ENCODE measurements at places on chromosomes 7 and 10.

DNA sequence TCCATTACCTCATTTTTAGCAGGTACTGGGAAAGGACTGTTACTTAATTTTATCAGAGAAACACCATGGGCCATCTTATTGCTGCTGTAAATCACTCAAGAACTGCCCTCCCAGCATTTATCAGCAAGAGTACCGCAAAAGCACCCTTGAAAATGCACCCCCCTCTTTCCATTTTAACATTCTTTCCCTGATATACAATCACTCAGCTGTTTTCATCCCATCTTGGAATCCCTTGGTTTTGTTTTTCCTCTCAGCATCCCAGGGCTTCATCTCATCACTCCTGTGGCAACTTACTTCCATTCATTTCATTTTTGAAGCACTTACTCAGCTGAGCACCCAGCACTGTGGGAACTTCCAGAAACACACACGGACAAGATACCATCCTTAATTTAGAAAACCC is 36.5 kb downstream of the RAPGEF5 start:
- DNase-seq = no peak

- DNase-seq = no peak
Measured at GRCh38 chr7:69166979-69167516, 431.2 kb upstream of the AUTS2 start.

DNA sequence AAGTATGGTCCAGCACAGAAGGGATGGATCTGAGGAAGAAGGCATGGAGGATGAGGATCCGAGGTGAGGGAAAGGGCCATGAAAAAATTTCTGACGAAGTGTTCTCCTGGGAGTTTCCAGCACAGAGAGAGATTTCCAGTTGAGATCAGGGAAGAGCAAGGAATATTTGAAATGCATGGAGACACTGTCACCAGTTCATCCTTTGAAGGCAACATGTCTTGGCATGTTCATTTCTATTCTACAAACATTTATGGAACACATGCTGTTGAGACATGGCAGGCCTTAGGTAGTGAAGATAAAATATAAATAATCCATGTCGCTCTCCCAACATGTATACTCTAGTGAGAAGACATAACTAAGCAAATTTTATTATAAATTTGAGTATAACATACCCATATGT is 234.0 kb upstream of the TCF7L2 start:
- DNase-seq = no peak

DNA sequence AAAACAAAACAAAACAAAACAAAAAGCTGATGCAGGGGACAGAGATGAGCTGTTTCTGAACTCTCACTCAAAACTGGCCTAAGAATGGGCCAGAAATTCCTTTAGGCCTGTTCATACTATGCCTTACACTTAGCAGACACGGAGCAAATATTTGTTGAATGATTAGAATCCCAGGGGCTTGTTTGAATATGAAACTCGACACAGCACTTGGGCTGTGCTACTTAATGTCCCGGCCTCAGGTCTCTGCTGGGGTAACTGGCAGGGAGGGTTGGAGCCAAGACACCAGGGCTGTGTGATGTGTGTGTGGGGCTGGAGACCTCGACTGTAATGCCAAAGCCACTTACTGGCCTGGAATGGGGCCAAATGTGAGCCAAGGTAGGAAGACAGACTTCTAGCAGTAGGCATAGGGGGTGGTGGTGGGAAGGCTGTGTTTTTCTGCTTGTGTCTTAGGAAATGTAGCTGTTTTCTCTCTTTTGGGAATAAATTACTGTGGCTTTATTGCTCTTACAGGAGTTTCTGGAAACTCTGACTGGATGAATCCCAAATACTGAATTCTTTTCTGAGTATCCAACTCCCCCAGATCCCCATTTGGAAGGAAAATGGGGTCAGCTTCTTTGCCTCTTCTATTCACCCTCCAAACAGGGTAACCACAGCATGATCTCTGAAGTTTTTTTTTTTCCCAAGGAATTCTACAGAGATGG is 66.7 kb downstream of the EMX2 start:
- no peak for DNase-seq

DNA sequence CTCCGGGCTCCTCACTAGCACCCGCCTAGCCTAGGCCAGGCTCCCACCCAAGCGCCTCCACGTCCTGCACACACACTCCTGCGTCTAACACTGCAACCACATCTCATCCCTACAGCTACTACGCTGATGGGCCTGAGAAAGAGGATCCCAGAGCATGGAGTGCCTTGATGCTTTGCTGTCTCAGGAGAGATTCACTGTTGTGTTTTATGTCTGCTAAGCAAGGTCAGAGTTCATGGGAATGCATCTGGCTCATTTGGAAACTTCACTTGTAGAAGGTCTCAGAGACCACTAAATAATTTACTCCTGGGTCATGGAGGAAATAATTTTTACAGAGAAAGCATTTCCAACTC is 88.7 kb downstream of the SLIT1 start:
- no peak for DNase-seq

DNA sequence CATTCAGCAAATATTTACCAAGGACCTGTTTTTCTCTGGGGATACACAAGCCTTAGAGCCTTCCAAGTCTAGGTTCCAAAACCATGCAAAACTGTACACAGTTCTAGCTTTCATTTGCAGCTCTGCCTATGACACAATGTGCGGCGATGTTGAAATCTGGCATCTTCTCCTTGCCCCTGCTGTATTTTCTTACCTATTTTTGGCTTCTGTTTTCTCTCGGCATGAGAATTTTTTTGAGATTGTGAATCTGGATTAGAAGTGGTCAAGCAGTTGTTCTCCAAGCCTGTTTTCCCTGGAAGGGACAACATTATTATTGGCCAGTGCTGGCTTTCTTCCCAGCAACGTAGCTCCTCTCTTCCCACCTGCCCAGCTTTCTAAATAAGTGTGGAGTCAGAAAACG is 176.3 kb downstream of the CREB5 start:
- DNase-seq = no peak

DNA sequence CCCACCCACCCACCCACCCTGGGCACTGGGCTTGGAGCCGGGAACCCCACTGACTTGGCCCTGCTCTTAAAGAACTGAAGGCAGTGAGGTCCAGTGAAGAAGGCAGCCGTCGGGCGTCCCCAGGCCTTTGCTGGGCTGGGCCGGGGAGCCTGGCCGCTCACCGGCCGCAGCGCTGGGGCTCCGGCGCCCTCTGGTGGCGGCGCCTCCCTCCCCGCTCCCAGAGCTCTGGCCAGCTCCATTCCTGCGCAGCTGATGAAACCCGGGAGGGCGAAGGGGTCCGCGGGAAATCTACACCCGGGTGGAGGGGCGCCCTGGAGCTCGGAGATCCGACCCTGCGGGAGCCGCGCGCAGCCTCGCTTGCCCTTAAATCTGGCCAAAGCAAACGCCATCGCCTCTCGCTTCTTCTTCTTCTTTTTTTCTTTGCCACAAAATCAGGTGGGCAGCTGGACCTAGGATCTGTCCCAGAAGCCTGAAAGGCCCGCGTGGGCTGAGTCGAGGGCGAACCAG is 1.7 kb upstream of the CXCL12 start:
- no peak for DNase-seq

GRCh38 chr7:70595755-70596597 is 536.0 kb upstream of the GALNT17 start:
- no peak for DNase-seq

DNA sequence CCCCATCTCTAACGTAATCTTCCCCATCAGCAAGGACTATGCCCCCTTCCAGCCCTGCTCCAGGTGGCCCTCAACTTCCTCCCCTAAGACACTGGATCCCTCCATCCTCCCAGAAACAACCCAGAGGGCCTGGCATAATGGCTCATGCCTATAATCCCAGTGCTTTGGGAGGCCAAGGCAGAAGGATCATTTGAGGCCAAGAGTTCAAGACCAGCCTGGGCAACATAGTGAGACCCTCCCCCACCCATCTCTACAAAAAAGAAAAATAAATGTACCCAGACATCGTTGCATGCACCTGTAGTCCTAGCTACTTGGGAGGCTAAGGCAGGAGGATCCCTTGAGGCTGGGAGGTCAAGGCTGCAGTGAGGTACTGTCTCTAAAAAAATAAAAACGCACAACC is 42.6 kb downstream of the TMEM130 start:
- DNase-seq = no peak

GRCh38 chr7:112233048-112233697 is 26.7 kb downstream of the ZNF277 start:
- DNase-seq = no peak

GRCh38 chr7:48087349-48087748 is 1.7 kb upstream of the UPP1 start:
- no peak for DNase-seq

GRCh38 chr10:125531465-125531864 is 151.5 kb downstream of the TEX36 start:
- no peak for DNase-seq

DNA sequence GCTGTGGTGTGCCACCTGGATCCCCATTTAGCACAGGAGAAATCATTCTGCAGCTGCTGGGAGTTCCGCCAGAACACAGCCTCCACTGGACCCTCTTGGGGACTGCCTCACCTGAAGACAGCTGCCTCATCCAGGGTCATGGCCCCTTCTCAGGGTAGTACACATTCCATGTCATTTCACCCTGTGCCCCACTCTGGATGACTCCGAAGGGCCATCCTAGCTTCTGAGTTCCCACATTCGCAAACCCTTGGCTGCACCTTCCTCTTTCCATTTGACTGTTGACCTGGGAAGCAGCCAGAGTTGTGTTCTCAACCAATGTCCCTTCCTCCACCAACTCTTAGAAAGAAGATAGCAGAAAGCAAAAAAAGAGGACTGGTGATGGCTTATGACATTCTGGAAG is 125.6 kb upstream of the TBX20 start:
- DNase-seq = no peak

- DNase-seq = no peak
Measured at GRCh38 chr10:19961076-19962053, 145.1 kb downstream of the PLXDC2 start.

DNA sequence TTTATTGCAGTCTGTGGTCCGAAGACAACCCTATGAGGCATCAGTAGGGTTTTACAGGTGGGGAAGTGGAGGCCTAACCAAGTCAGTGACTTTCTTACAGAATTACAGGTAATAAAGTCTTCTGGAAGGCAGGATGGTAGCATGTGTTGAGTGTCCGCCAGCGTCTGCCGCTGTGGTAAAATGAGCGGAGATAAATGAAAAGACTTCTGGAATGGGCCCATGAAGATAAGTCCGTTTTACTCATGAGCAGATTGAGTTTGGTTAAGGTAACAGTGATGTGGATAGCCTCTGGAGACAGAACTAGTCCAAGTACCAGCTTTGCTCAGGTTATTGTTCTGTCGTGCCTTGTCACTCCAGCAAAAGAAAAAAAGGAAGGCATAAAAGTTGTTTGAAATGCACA is 966 bp downstream of the FBH1 start:
- DNase-seq = no peak

DNA sequence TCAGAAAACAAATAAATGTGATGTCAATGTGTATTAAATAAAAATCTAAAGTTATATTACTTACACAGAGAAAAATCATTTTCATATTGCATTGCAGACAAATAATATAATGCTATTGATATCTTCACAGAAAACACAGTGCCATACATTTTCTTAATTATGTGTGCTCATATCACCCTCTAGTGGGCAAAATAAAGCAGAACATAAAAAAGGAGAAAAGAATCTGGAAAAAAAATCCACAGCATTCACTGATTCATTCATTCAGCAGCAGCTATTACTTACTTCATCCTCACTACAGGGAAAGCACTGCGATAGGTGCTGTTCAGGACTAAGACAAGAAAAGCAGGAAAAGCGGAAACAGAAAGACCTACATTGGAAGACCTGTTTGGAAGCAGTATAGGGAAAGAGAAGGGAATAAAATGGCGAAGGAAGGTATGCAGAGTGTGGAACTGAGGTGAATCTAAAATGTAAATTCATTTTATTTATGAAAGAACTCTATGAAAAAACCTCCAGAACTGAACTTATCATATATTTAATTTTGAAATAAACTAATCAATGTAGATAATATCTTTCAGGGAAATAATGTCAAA is 73.2 kb downstream of the POT1 start:
- no peak for DNase-seq

DNA sequence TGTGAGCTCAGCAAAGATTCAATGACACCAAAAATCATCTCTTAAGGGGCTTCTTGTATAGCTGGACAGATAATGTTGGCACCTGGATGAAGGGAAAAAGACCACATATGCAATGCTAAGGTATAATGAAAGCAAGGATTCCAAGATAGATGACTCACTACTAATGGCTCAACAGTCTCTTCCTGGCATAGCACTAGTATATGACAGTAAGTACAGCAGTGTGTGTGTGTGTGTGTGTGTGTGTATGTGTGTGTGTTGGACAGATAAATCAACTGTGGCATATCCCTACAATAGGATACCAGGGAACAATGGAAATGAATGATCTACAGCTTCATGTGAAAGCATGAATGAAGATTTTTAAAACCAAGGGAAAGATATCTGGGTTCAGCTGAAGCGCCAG is 257.1 kb downstream of the SFMBT2 start:
- DNase-seq = no peak

DNA sequence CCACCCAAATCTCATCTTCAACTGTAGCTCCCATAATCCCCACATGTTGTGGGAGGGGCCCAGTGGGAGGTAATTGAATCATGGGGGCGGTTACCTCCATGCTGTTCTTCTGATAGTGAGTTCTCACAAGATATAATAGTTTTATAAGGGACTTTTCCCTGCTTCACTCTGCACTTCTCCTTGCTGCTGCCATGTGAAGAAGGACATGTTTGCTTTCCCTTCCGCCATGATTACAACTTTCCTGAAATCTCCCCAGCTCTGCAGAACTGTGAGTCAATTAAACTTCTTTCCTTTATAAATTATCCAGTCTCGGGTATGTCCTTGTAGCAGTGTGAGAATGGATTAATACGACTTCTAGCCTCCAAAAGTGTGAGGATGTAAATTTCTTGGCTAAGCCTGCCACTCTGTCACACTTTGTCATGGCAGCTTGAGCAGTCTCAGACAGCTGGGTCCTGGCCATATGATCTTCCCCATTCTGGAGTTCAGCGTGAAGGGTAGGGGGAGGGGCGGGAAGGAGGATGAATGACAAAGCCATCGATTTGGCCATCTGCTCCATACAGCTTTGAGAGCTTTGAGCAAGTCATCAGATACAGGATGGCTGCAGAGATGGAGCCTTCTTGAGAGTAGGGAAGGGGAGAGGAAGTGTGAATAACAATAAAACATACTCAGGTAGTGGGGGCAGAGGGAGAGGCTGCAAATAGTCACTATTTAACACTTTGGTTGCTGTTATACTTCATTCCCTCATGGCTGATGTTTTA is 19.1 kb upstream of the INPP5F start:
- peak; percentile 26 for DNase-seq

- no peak for DNase-seq
Measured at GRCh38 chr7:125436220-125436619, 506.6 kb upstream of the POT1 start.

GRCh38 chr7:123821320-123821719 is 23.6 kb upstream of the HYAL4 start:
- DNase-seq = no peak

- no peak for DNase-seq
Measured at GRCh38 chr7:107125475-107125874, 43.3 kb upstream of the HBP1 start.

DNA sequence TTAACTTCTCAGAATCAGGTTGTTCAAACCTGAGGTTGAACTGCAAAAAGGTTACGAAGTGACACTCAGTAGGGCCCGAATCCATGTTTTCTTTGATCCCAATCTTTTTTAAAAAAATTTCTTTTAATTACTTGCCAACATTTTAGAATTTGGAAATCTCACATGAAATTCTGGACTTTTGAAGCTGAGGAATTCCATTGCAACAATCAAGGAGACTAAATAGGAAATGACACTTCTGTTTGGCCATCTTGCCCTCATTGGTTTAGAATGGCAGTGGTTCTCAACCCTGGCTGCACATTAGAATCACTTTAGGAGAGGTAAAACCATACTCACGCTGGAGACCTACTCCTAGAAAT is 471 bp upstream of the TOMM7 start:
- no peak for DNase-seq

Data from activated naive CD4-positive, alpha-beta T cell treated with anti-CD3 and anti-CD28 coated beads, Interleukin-2, amount 50 U/mL, for 16 hours (primary cell).